ENCODE measurements at places on chromosomes 12 and 14. TPM values are rescaled to one million over a fixed set of nuclear protein-coding genes. Genes with fewer than 3 reads are reported as not detected.

DNA sequence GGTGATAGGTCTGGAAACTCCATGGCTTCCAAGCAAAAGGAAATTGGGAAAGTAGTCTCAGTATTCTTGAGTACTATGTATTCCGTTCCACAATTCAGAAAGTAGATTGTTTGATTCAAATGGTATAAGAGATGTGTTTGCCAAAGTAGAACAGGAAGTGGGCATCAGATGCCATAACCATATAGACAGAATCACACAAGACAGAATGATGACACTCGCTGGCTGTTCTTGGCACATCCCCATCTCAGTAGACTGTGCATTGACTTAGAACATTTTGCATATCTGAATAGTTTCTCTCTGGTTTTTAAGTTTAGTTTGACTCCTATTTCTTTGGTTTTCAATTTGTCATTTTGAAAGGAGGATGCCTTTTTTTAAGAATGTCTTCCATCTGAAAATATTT lies 221.1 kb upstream of the RGS6 start:
- peak; percentile 13 for DNase-seq

DNA sequence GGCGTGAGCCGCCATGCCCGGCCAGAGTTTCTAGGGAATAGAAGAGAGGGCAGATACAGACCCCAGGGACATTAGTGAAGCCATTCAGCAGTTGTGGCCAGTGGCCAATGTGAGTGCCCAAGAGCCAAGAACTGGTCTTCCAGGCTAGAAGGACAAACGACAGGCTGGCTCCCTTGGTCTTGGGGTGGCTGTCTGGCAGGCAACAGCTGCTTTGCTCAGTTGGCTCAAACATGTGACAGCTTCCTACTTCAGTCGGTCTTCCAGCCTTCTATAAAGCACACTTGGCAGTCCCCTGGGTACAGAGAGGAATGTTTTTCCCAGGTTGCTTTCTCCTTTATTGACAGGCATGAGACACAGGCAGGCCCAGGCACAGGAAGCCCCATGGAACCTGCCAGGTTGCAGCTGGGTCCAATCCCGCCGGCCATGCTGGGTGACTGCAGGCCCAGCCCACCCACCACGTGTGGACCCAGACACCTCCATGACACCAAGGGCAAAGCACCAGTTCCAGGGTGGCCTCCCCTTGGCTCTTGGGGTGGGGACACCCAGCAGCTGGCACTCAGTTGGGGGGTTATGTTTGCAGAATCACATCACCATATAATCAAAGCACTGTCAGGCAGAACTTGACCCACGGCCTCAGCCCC lies 15.4 kb downstream of the CHGA start:
- no peak for DNase-seq

GRCh38 chr14:32374155-32374554 lies 45.1 kb downstream of the AKAP6 start:
- DNase-seq = no peak

DNA sequence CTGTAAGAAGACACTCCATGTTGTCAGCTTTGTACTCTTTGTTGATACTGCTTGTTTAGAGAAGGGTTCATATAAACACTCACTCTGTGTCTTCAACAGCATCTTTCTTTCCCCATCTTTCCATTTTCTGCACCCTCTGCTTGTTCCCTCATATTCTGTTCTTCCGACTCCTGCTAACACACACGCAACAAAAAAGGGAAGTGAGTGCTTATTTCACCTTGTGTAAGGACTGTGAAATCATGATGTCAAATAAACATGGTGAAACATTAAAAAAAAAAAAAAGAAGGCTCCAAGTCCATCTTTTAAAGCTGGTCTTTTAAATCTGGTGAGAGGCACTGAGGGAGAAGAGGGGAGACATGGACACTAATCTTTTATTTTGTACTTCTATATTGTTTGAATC lies 145.4 kb downstream of the RPAP3 start:
- no peak for DNase-seq

DNA sequence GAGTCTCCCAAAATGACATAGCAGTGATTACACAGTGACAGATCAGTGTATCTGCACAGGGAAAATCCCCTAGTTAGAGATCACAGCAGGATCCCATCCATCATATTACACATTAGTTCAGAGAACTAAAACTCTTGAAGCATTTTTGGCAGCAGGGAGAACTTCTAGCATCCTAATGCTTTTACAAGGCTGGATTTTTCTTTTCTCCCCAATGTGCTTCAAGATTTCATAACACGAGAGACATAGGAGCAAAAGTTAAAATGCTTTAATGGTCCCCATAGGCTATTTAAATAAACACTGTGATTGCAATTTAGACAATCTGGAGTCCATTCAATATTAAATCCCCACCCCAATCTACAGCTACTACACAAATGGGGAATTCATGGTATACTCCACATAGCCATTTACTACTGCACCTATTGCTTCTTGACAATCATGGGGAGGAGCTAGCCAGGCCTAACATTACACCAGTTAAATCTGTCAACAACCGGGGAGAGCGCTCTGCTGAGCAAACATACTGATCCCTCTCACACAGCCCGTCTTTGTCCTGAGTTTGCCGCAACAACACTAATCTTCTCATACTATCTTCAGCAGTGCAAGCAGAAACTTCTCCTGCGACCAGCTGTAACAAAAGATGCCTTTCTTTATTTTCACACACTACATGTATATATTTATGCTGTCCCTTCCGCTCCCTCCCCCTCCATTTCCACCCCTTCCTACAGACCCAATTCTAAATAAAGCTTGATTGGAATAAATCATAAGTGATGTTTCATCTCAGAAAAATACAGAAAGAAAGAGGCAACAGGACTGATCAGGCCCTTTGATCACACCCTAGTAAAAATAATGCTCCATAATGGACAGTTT lies 120.3 kb upstream of the SOX5 start:
- DNase-seq = no peak

- peak; percentile 61 for DNase-seq
These were observed 4.6 kb downstream of the AP1G2 start for GRCh38 chr14:23562822-23563472.

DNA sequence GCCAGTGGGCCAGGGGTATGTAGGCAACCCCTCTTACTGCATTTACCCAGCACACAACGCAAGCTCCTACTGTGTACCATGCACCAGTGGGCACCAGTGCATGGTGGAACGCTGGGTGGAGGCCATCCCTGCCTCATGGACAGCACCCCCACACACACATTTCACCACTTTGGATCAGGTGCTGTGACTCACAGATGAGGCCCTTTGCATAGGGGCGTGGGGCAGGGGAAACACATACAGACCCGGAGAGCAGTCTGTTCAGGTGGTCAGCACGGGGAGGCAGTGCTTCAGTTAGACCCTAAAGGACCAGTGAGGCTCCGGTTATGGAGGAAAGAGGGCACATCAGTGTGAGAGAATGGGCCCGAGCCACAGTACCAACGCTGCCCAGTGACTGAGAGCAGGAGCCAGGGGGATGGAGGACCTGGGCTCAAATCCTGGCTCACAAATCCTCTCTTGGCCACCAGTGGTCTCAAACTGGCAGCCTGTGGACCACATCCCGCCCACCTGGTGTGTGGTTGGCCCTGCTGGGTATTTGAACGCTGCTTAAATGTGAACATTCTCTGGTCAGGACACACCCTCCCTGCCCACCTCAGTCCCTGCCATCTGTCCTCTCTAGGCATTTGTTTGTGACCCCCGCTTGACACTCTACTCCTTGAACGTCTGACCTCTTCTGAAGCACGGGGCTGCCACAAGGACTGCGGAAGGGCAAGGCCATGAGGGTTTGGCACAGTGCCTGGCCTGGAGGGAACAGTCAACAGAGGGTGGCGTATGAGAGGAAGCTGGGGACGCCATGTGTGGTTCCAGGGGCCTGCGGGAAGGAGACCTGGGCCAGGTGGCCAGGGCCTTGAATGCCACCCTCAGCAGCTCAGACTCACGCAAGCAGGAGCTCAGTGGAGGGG lies 46.7 kb downstream of the FAM222A start:
- no peak for DNase-seq

DNA sequence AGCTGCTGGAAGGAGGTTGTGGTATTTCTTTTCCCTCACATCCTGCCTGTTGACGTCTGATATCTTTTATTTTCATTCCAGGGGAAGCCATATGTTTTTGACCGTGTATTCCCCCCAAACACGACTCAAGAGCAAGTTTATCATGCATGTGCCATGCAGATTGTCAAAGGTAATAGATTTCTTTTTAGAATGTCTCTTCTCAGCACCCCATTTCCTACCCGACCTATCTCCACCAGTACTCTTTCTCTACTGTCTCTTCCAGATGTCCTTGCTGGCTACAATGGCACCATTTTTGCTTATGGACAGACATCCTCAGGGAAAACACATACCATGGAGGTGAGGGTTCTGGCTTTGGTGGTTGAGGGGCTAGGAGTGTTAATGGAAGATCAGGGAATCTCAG lies 13.5 kb downstream of the KIF5A start:
- DNase-seq = no peak

DNA sequence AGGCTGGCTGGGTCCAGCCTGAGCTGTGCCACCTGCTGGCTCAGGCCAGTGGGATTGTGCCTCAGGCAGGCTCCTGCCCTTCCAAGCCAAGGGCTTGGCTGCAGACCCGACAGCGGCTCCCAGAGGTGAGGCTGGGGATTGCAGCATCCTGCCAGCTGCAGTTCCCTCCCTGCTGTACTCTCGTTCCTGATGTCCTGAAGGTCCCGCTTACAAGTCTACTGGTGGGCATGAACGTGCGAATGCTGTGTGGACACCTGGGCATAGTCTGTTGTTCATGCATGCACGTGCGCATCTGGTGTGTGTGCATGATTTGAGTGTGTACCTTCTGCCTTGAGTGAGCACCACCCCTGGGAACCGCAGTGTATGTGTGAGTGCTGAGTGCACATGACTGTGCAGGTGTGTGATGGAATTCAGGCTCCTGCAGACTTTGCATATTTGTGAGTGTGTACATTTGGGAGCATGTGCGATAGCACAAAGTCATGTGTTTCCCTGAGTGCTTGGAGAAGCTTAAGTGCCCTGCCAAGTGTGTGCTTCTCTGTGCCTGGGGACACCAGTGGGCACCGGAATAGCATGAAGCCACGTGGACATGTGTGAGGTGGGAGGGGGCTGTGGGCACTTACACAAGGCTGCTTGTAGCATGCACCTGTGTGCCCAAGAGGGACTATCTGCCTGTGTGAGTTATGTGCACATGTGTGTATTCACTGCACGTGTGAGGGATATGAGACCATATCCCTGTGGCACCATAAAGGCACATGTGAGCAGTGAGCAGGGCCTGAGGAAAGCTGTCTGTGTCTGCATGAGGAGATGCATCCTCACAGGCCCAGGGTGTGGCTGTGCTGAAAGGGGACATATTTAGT lies 19.3 kb upstream of the KRT7 start:
- DNase-seq = peak; percentile 67

DNA sequence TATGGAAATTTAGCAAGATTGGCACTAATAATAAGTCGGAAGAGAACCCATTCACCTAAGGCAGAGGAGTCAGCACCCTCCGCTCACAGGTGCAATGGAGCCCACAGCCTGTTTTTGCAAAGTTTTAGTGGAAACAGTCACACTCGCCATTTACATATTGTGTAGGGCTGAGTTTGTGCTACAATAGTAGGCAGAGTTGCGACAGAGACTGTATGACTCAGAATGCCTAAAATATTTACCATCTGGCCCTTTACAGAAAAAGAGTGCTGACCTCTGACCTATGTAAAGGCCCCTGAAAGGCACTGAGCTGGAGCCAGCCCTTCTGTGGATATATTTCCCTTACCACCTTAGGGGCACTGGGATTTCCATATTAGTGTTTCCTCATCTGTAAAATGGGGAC lies 79.0 kb downstream of the PRIMA1 start:
- no peak for DNase-seq

GRCh38 chr12:56628671-56629458 lies 1.3 kb downstream of the BAZ2A start:
- DNase-seq = peak; percentile 78

DNA sequence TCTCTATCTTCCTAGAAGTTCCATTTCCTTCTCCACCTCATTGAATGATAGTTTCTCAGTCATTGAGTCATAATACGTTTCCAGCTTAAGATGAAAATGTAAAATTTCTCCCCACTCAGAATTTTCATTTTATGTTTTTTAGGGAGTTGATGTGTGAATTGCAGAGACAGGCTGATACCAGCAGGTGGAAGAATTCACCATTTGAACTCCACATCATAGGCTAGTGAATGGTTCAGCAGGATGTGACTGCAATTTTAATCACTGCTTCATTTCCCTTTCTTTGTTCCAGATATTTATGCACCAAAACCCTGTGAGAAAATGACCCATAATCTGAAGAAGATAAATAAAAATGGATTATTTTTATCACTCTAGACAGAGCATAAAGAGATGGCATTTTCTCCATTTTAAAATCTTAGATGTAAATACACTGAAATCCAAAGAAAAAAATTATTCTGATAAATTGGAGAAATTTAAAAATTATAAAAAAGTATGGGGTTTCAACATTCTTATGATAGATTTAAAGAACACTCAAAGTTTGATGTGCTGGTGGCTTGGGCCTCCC lies 10.6 kb upstream of the PYGL start:
- DNase-seq = no peak

- no peak for DNase-seq
These were observed 280.0 kb downstream of the RAD51B start for GRCh38 chr14:68099495-68100045.

- DNase-seq = no peak
These were observed 4.4 kb upstream of the P2RX4 start for GRCh38 chr12:121205491-121205890.

- no peak for DNase-seq
These were observed 15.7 kb upstream of the ANO2 start for GRCh38 chr12:5960783-5961182.

Gene SDR9C7
- total RNA-seq = not detected

Gene PTPRB
- not detected for total RNA-seq

Gene PTPRO
- 10.2 TPM for total RNA-seq

Gene RPS6KL1
- 4.5 TPM for total RNA-seq
